Caki2 (cell line): ENCODE measurements at places on chromosomes 4 and X.

- DNase-seq: no peak
These were observed 31.5 kb downstream of the RAI2 start for GRCh38 chrX:17829566-17829965.

GRCh38 chr4:40573593-40574311 lies 55.9 kb downstream of the RBM47 start:
- DNase-seq: no peak

GRCh38 chrX:149284616-149285015 lies 220.5 kb downstream of the IDS start:
- no peak for DNase-seq

DNA sequence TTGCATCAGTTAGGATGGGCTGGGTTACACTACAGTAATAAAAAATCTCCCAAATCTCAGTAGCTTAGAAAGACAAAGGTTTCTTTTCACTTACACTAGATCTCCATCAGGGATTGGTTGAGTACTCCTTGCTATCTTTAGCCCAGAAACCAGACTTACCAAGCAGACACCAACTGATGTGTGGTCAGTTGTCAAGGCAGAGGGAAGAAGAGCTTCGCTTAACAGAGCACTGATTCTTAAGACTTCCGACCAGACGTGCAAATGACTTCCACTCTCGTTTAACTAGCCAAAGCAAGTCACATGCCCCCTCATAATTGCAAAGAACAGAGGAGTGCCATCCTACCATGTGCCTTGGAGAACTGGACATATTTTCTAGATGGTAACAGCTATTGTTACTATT lies 5.7 kb upstream of the ZNF518B start:
- no peak for DNase-seq

- peak; percentile 79 for DNase-seq
These were observed at the start of gene SLC26A1 for GRCh38 chr4:993111-994029. SLC26A1 (minus strand) TSS chr4:993404; CDS start chr4:991703, 1,701 bp downstream.

- peak; percentile 2 for DNase-seq
These were observed 13.7 kb upstream of the KCTD8 start for GRCh38 chr4:44462259-44462658.

GRCh38 chrX:31331928-31332327 lies 260.1 kb upstream of the FTHL17 start:
- DNase-seq: no peak

GRCh38 chr4:87961993-87962392 lies 13.5 kb upstream of the SPP1 start:
- DNase-seq: peak; percentile 72

- DNase-seq: no peak
These were observed 158.8 kb downstream of the AFAP1 start for GRCh38 chr4:7780751-7781348.

GRCh38 chr4:31007858-31008257 lies 287.7 kb downstream of the PCDH7 start:
- no peak for DNase-seq

DNA sequence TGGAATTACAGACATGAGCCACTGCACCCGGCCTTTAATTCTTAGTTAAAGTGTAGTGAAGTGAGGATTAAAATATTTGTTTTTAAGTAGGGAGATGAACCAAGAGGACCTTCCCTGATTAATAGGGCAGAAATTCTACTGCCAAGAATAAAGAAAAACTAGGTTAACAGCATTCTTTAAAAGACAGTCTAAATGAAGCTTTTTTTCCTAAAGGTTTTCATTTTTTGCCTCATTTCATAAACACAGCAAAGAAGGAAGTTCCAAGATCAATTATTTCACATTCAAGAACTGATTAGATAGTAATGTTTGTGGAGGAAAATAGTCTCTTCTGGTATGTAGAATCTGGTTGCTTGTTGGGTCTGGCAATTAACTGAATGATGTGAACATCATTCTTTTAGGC lies 112.1 kb upstream of the ARSJ start:
- no peak for DNase-seq
